ENCODE measurements at places on chromosomes 1 and 21.

DNA sequence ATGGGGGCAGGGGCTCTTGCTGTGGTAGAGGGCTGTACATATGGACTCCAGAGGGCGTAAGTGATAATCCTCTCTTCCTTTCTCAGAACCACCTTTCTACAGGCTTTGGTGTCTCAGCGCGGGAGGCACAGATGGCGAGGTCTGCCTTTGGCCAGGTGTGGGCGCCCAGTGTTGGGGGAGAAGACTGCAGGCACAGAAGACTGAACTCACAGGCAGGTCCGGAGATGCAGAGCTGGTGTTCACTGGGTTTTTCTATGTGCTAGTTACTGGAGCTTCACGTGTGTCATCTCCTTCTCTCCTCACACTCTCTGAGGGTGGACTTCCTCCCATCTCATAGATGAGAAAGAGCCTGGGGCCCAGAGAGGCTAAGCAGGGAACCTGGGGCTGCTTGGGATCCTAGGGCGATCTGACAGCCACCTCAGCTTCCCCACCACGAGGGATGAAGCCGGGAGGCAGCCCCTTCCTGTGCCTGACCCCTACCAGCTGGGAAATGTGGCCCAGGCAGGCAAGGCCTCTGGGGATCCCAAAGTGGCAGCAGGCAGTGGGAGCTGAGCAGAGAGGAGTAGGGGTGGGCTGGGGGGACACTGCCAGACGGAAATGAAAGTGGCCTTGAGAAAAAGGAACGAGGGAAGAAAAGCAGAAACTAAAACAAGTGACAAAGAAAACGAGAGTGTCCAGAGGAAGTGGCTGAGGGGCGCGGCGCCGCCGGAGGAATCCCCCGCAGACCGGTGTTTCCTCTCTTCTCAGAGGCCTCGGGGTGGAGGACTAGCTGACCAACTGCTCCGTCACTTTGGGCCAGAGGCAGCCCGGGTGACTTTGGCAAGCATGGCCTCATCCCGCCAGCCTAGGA, 191.6 kb downstream of the HIVEP3 start:
- peak; percentile 77 for DNase-seq

- DNase-seq = no peak
Observed at GRCh38 chr21:10464975-10465374, 56.4 kb upstream of the TPTE start.

- no peak for DNase-seq
Observed at GRCh38 chr1:204511366-204511765, 4.8 kb upstream of the MDM4 start.

GRCh38 chr1:41155105-41155504, 87.0 kb downstream of the SCMH1 start:
- DNase-seq = no peak

- DNase-seq = no peak
Observed at GRCh38 chr1:117654493-117655219, 48.8 kb downstream of the TENT5C start.
